ENCODE measurements at places on chromosomes 2 and 18.

GRCh38 chr18:7467708-7468466 lies 99.2 kb upstream of the PTPRM start:
- DNase-seq = peak; percentile 10

DNA sequence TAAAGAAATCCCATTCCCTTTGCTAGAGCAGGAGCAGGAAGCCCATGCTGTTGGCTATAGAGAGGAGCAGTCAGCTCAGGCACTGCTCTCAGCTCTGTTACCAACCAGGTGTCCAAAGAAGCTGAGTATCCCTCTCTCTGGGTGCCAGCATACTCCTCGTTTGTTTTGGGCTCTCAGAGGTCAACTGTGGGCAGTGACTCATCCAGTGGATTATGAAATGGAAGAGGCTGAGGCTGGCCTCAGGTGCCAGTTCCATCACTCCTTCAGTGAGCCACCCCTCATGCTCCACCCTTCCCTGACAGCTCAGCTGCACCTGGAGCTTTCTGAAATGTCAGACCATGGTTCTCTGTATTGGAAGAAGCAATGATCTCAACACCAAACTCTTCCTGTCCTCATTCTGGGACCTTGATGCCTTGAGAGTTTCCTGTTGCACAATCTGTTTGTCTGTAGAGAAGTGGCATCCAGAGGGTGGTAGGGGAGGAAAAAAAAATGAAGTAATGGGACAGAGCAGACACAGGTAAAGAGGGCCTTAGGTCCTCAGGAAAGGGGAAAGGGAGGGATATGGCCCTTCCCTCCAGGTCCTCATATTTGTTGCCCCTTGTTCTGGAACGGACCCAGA lies 31.2 kb upstream of the EN1 start:
- DNase-seq = no peak

- DNase-seq = no peak
These were observed 181.9 kb downstream of the PTPRM start for GRCh38 chr18:7749008-7749405.

- no peak for DNase-seq
These were observed 37.4 kb downstream of the PNO1 start for GRCh38 chr2:68195096-68195495.

DNA sequence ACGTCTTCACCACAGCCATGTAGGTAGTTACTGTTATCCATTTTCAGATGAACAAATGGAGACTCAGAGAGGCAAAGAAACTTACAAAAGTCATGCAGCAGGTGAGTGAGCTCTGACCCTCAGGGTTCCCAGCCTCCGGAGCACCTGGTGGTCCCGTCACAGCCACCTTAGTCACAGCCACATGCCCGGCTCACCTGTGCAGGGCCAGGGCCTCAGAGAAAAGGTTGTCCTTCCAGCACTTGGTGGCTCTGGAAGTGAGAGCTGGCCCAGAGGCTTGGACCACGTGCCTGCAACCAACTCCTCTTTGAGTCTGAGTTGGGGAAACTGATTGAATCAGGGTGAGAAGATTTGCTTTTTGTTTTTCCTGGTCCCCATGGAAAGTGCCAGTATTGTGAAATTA lies 189.3 kb downstream of the GLI2 start:
- no peak for DNase-seq

GRCh38 chr2:127969446-127969845 lies 58.4 kb downstream of the SAP130 start:
- DNase-seq = no peak

DNA sequence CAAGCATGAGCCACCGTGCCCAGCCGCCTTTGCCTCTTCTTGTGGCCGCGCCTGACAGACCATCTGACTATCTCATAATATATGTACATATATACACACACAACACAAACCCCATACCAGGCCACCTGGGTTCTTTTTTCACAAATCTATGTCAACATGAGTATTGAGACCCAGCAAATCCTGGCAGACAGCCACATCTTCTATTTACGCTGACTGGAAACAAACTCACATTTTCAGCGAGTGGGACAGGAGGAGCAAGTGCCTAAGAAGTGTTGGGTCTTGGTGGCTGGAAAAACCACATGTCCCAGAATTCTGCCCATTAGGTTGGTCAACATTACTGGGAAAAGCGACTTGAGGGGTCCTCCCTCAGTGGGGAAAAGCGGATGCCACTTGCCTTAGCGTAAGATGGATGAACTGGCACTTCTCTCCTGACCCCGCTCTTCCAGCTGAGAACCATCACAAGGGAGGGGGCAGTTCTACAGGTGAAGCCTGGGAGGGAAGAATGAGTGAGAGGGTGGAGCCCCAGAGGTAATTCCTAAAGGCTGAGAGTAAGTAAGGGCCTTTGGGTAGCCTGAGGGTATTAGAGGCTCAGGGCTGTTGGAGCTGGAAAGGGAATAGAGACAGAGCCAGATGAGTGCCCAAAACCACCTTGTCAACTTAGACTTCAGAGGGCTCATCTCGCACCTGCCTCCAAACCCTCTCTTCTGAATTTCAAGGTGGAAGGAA lies 1.9 kb downstream of the SCYGR3 start:
- DNase-seq = no peak

DNA sequence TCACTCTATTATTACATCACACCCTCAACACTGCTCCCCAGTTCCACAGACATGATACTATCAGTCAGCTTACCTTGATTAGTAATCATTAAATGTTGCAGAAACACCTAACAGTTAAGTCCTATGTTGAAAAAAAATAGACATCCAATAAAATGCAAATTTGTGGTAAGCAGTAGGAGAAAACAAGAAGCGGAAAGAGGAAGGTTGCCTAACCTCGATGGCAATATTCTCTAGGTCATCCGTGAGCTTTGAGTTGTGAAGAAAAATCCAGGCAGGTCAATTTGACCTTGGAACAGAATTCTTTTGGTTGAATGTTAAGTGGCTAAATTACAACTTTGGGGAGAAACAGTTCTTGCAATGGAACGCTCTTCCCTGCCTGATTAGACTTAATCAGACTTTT lies 264.4 kb downstream of the AFF3 start:
- no peak for DNase-seq

GRCh38 chr18:361941-362310 lies 94.1 kb upstream of the THOC1 start:
- DNase-seq = no peak

GRCh38 chr2:134023854-134024253 lies 230.0 kb upstream of the MGAT5 start:
- DNase-seq = no peak

DNA sequence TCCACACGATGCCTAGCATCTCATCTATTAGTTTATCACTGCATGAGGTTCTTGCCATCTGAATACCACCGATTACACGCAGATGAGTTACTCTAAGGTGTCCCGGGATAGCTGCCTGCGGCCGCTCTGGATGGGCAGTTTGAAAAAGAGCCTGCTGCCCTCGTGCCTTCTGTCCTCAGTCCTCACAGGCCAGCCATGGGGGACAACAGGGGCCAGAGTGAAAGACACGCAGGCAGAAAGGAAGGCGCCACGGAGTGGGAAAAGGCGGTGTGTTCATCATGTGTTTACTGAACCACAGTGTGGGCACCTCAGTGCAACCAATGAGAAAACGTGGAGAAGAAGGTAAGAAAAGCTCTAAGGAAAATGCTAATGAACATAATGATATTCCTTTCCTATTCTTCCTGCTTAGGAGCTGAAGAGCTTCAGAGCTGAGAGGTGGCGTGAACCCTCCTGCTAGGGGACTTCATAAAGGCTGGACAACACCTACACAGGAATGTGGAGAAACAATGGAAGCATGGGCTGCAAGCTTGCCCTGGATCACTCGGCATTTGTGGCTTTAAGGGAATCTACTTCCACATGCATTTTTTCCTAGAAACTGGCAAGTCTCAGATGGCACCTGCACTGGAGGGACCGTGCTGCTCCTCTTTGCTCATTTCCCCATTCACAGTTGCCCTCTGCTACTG lies 50.9 kb downstream of the CABYR start:
- DNase-seq = no peak

DNA sequence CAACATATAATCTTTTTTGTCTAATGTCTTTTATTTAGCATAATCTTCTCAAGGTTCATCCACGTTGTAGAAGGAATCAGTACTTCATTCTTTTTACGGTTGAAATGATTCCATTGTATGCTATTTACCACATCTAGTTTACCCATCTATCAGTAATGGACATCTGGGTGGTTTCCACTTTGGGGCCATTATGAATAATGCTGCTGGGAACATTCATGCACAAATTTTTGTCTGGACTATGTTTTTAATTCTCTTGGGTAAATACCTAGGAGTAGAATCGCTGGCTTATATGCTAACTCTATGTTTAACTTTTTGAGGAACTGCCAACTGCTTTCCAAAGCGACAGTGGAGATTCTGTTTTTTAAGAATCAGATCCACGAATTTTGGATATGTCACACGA lies 7.4 kb upstream of the GCG start:
- no peak for DNase-seq

All from COLO829 (cell line).